ENCODE measurements at places on chromosomes 16 and 17. TPM values are rescaled to one million over a fixed set of nuclear protein-coding genes. Genes with fewer than 3 reads are reported as not detected.

DNA sequence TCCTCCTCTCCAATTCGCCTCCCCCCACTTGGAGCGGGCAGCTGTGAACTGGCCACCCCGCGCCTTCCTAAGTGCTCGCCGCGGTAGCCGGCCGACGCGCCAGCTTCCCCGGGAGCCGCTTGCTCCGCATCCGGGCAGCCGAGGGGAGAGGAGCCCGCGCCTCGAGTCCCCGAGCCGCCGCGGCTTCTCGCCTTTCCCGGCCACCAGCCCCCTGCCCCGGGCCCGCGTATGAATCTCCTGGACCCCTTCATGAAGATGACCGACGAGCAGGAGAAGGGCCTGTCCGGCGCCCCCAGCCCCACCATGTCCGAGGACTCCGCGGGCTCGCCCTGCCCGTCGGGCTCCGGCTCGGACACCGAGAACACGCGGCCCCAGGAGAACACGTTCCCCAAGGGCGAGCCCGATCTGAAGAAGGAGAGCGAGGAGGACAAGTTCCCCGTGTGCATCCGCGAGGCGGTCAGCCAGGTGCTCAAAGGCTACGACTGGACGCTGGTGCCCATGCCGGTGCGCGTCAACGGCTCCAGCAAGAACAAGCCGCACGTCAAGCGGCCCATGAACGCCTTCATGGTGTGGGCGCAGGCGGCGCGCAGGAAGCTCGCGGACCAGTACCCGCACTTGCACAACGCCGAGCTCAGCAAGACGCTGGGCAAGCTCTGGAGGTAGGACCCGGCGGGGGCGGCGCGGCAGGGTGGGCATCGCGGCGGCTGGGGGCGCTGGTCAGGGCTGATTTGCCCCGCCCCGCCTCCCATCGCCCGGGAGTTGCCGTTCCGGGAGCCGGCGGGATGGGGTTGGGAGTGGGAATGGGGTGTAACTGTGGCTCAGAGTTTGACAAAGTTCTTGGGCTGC, 567 bp downstream of the SOX9 start:
- no peaks in the 10 kb centered on the region for H3K4me1 ChIP-seq
- peaks cover 21% of the 10 kb centered on the region for H3K27me3 ChIP-seq
- H3K36me3 ChIP-seq = no peaks in the 10 kb centered on the region
- no peak for DNase-seq

The SSTR5 gene
- not detected for total RNA-seq

The TNFRSF17 gene
- not detected for total RNA-seq

The LSM12 gene
- total RNA-seq = 42.6 TPM
